ENCODE measurements at places on chromosomes 7 and 10.

- DNase-seq: no peak
Observed at GRCh38 chr7:158648787-158649186, 55.8 kb downstream of the NCAPG2 start.

DNA sequence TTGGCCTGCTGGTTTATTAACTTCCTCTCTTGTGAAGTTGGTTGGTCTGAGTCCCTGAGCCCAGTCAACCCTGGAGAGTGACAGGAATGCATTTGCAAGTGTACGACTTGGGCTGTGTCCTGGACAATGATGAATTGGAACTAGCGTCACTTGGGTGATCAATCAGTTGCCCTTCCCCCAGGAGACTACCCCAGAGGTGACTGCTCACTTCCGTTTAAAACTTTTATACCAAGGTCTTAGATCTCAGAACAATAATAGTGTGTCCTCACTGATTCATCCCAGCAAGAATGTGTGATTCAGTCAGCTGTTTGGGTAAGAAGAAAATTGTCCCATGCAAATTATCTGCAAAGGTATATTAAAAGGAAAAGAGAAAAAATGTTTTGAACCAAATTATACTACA lies 102.9 kb upstream of the ARMC3 start:
- DNase-seq: peak; percentile 40

- DNase-seq: no peak
Observed at GRCh38 chr7:100016215-100016901, 962 bp downstream of the ZKSCAN1 start.

- DNase-seq: peak; percentile 100
Observed at GRCh38 chr10:77350711-77351119, 286.9 kb downstream of the KCNMA1 start.

DNA sequence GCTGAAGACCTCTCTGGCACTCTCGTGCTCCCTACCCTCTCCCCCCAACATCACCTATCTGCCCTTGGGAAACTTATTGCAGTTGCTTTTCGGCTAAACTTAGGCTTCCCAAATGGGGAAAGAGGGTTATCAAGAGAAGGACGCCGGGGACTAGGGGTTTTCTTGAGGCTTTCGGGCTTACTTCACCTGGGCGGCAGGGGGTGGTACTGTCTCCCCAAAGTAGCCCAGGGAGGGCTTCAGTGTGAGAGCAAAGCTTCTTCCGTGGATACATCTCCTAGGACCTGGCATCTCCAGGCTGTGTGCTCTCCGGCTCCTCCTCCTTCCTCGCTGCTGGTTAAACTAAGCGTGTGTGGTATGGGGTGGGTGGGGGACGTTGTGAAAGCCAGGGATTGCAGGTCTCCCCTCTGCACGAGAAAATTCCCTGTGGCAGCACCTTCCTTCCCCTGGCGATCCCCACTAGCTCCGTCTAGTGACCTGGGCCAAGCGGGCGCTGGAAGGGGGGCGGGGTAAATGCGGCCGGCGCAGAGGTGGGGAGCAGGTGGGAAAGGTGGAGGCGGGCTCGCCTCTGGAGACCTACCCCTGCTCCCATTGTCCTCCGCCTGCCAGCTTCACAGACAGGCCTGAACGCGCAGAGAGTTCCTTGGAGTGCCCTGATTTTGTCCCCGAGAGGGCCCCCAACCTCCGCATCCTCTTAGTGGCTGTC lies 1.1 kb downstream of the PLXDC2 start:
- no peak for DNase-seq

- no peak for DNase-seq
Observed at GRCh38 chr10:69464801-69465401, 13.6 kb downstream of the TSPAN15 start.

GRCh38 chr7:41693150-41693997 lies 9.5 kb downstream of the INHBA start:
- DNase-seq: peak; percentile 51

Measured in fibroblast of skin of scalp (primary cell).